SJCRH30 (cell line): ENCODE measurements at places on chromosomes 16 and 17.
A peak's percentile ranks its signal among the peaks of the same experiment; 100 is the strongest.

DNA sequence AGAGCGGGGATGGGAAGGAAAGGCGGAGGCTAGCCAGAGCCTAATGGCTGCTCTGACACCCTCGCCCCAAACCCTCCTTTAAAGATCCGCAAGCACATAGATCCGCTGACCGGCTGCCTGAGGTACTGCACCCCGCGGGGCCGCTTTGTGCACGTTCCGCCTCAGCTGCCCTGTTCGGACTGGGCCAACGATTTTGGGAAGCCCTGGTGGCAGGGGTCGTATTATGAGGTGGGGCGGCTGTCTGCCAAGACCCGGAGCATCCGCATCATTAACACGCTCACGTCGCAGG, 663 bp downstream of the CYB5D1 start:
- no peak for DNase-seq

DNA sequence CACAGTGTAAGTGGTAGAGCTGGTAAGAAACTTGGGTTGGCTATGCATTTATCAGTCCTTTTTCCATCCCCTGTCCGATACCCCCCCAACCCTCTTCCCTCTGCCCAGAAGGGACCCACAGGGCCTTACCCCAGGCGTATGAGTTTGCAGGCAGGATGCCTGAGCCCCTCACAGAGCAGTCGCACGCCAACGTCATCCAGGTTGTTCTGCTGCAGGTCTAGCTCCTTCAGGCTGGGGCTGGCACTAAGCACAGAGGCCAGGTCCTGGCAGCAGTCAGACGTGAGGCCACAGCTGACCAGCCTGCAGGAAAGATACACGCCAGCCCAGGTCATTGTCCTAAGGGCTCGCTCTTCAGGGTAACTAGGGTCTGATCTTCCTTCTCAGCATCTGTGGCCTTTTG, 45.0 kb downstream of the NLRP1 start:
- no peak for DNase-seq

- DNase-seq, result no peak
Observed at GRCh38 chr16:89869911-89870310, 3.5 kb upstream of the TCF25 start.

GRCh38 chr16:85291302-85292148, 179.3 kb upstream of the CIBAR2 start:
- DNase-seq, result peak; percentile 83

- peak; percentile 2 for DNase-seq
Observed at GRCh38 chr17:5121186-5121841, 5.5 kb downstream of the USP6 start.

- no peak for DNase-seq
Observed at GRCh38 chr17:79050551-79050950, 24.1 kb upstream of the ENGASE start.

- DNase-seq, result no peak
Observed at GRCh38 chr17:17718251-17718650, 37.0 kb downstream of the RAI1 start.

GRCh38 chr17:72972263-72972951, 120.1 kb downstream of the SLC39A11 start:
- DNase-seq, result no peak

DNA sequence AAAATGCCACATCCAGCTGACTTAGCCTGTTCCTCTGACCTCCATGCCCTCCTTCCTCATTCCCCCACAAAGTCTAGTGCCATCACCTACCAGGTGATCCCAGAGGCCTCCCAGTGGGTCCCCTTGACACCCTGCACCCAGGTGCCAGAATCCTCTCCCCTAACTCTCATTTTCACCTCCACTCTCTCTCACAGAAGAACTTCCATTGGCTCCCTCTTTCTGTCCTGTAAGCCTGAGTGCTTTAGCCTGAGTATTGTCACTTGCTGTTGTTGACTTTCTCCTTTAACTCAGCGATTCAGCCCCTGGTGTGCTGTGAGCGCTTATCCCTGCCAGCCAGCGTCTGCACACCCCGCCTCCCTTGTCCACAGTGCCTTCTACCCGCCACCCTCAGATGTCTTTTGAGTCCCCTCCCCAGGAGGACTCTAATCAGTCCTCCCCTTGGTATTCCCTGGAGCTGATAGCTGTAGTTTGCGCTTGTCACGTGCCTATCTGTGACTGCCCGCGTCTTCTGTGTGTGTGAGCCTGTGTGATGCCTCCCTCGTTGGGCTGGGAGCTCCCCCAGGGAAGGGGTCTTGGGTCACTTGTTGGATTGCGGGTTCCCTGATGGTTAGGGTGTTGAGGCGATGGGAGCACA, 31.9 kb downstream of the ARHGAP23 start:
- no peak for DNase-seq

DNA sequence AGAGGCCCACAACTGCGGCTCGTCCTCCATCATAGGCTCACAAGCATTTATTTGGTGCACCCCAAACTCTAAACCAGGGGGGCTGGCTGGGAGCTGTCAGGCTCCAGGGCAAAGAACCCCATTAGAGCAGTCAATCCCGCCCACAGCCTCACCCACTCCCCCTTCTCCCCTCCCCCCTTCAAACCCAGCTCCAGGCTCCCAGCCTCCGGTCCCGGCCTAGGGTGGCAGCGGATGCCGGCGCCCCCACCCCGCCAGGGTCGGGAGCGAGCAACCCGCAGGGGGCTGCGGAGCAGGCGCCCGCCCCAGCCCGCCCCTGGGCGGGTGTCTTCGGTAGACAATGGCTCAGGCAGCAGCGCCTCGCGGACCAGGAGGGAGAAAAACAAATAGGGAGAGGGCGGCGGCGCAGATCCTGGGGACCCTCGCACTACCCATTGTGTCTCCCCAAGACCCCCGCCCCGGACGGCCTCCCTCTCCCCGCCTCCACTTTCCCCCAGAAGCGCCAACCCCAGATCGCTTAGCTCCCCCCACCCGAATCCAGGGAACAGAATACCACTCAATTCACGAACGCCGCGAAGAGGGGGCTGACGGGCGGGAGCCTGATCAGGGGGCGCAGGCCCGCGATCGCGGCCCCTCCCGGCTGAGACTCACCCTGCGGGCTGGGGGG, 572 bp downstream of the FAM171A2 start:
- peak; percentile 49 for DNase-seq

DNA sequence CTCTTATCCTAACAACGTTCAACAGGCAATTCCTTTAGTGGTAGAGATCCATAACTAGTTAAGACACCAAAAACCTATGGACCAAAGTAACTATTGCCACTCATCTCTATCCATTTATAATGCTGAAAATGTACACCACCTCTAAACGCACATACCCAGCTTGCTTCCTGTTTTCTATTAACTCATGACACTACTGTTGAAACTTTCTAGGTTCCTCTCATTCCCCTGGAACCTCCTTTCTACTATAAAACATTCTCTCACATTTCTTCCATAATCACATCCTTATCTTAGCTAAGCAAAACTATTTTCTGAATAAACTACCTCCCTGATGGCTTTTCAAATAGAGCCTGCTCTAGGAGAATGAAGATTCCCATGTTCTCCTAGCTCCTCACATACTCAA, 42.9 kb upstream of the KSR1 start:
- DNase-seq, result no peak

DNA sequence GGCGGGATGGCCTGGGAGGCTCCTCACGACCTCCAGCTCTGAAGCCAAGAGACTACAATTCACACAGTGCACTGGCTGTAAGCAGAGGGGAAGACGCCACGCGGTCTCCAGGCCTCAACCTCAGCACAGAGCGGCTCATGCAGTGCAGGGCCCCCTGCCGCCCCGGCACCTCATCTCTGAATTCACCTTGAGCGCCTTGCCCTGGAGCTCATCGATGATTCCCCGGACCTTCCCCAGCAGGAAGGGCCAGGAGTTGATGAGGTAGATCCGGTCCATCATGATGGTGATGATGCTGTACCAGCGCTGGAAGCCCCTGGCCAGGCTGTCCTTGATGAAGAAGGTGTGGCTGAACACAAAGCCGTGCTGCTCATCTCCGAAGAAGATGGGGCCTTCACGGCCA, 13.2 kb downstream of the FLCN start:
- no peak for DNase-seq

DNA sequence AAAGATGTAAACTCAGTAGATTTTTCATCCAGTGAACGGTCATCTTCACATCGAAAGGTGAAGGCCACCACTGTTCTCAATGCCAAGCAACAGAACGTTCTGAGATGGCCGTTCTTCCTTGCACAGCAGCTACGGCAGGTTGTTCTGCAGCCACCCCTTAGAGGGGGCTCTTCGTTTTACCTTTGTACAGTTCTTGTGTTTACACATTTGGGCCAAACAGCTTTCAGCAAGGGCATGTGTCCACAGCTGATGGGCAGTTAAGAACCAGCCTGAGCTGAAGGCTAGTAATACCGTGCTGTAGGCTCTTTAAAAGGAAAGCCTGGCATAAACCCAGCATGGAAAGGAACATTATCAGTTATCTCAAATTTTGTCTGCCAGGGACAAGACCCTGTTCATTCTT, 15.9 kb downstream of the PLD6 start:
- no peak for DNase-seq

GRCh38 chr16:63703612-63704011, 1418.3 kb downstream of the CDH11 start:
- no peak for DNase-seq

- DNase-seq, result no peak
Observed at GRCh38 chr17:2721603-2722002, 10.0 kb upstream of the CLUH start.

DNA sequence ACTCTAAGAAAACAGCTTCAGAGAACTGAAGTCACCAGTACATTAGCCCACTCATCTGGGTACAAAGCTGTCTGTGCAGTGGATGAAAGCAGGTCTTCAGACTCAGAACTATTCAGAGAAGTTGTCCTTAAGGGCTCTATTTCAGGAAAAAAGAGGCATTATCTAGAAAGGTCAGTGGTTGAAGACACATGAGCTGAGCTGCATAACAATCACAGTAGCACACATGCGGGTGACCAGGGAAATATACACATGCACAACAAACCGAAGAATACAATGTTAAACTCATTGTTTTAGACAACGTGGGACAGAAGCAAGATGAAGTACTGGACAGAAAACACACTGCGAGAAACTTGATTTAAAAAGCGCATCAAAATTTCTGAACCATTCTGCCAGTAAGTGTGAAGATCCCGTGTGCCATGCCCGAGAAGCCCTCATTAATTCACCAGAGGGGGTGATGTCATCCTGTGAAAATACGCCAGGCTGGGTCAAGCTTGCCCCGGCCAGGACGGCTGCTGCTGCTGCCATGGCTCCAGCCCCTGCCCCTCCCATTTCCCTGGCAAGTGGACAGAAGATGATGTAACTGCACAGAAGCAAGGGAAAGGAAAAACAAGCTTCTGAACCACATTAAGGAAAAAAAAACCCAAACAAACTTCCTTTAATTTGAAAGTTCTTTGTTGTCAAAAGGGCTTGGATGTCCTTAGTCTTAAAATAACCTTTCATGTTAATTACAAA, 10.1 kb downstream of the DYNC1LI2 start:
- peak; percentile 88 for DNase-seq

GRCh38 chr16:26889740-26890139, 177.0 kb upstream of the C16orf82 start:
- DNase-seq, result no peak

- DNase-seq, result no peak
Observed at GRCh38 chr16:69880640-69881133, 70.4 kb upstream of the CLEC18A start.

- no peak for DNase-seq
Observed at GRCh38 chr17:63949576-63950250, 17.6 kb upstream of the CD79B start.

DNA sequence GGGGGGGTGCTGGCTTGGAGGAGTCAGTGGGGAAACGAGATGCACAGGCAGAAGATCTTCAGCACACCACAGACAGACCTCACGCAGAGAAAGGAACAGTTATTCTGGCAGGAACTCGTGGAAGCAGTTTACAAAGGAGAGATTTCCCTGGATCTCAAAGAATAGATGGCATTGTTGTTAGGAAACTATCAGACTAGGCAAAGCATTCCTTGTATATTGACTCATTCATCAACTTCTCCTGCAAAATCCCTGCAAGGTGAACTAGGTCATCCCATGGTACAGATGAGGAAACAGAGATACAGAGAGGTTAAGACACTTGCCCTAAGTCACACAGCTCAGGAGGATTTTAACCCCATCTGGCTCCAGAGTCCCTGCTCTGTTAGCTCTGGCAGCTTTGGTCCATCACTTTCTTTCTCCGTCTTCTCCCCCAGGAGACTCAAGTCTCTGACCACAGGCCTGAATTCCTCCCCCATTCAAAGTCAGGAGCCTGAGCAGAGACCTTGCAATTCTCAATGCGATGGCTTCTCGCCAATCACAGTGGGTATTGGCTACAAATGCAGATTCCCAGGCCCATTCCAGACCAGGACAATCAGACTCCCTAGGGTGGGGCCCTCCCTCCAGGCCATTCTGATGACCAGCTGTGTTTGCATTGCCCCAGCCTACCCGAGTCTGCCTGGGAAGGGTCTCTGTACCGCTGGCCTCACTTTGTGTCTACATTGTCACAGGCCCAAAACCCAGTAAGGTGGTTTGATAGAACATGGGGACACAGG, 56.4 kb downstream of the LITAF start:
- DNase-seq, result no peak

GRCh38 chr17:72971226-72971880, 121.1 kb downstream of the SLC39A11 start:
- DNase-seq, result no peak

DNA sequence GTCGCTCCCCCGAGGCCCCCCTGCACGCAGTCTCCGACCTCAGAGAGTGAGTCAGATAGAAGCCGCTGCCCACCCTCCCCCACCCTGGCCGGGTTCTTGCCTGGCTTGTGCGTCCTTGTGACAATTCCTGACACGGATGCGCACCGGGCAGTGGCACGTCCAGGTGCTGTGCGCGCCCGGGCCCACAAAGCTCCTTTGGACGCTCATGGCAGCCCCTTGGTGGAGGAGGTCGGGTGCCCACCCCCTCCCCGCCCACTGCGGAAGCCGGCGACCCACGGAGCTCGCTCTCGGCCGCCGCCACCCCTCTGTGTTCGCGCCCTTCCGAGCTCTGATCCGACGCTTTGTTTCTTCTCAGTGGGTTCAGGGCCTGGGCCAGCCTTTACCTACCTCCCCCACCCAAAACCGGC, 662 bp upstream of the TUBB3 start:
- peak; percentile 78 for DNase-seq

- DNase-seq, result no peak
Observed at GRCh38 chr16:1575578-1575977, 36.3 kb downstream of the IFT140 start.

DNA sequence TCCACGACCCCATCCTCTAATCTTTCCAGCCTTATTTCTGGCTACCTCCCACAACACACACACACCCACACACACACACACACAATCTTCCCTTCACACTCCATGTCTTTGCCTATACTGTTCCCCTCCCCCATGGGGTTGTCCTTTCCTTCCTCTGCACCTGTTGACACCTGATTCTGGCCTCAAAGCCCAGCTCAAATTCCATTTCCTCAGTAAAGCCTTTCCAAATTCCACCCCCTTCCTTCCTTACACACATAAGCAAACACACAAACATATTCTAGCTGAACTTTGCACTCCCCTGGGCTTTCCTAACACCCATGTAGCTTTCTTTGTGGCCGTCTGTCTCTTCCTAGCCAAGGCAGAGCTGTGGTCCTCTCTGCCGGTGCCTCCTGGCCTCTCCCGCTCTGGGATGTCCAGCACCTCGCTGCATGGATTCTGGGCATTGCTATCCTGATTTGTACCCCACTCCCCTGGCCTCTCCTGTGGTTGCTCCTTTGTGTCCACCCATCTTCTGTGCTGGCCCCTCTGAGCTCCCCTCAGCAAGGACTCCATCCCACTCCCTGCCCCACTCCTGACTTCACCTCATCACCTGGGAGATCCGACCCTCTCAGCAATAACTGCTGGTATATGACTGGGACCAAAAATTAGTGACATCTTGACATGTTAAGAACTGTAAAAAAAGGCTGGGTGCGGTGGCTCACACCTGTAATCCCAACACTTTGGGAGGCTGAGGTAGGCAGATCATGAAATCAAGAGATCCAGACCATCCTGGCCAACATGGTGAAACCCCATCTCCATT, 8.4 kb upstream of the SRCIN1 start:
- no peak for DNase-seq

- DNase-seq, result no peak
Observed at GRCh38 chr17:39097150-39097519, 54.3 kb downstream of the PLXDC1 start.
